ENCODE measurements at places on chromosomes 5 and 9.

DNA sequence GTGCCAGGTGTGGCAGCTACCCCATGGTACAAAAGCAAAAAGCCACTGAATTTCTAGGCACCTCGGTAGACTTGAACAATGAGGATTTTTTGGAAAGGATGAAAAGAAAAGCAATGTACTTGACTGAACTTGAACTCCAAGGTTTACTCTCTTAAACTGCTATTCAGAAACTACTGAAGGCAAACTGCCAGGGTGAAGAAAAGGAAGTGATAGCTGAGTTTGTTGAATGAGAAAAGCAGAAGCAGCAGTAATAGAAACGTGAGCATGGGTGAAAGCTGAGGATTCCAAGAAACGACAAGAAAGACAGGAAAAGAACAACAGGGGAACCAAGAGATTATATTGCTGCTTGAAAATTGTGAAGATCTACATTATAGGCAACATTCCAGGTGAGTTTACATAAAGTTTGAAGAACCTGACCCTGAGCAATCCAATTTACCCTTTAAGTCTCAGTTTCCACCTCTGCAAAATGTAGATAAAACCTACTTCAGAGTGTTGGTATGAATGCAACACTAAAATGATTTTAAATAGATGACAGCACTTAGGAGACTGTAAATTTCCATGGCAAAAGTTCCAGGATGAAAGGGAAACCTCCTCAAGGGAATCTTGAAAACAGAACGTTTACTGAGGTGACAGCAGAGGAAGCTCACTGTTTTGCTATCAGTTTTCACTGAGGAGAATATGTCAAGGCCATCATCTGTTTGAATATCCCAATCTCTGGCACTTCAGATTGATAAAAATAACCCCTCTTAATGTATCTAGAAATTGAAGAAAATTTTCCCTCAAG is 245.8 kb downstream of the SPATA31D1 start:
- no peak for DNase-seq

GRCh38 chr9:99231711-99232110 is 9.6 kb downstream of the SEC61B start:
- no peak for DNase-seq

DNA sequence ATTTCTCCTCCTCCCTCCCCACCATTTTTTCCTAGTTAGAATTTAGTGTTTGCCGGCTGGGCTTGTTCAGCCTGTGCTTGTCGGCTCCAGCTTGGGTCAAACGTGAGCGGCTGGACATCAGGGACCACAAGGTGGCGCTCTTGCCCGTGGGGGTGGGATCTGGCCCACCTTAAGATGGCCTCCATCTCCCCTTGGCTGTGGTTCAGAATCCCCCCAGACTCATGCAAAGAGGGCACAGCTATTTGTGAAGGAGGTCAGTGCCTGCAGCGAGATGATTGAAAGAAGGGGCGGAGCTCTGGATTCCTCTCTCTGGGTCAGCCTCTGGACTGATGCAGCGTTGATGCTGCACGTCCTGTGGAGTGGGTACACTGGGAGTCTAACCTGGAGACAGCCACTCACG is 283.3 kb upstream of the TUT7 start:
- DNase-seq, result no peak

DNA sequence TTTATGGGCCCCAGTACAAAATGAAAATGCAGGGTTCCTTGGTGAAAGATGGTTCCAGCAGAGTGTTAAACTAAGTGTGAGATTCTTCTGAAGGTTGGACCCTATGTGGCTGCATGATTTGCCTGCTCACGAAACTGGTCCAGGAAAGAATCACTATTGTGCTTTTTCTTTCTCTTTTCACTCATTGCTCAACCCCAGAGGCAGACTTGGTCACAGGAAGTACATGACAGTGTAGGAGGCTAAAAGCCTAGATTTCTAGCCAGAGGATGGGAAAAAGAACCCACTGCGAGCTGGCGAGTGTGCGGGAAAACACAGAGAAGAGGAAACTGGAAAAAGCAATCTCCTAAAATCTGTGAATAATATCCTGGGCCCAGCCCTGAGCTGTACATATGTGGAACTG is 18.6 kb downstream of the SLC36A2 start:
- no peak for DNase-seq

GRCh38 chr5:74295676-74296075 is 344.9 kb downstream of the ENC1 start:
- no peak for DNase-seq

GRCh38 chr9:98445576-98445975 is 190.1 kb upstream of the TBC1D2 start:
- DNase-seq, result no peak

DNA sequence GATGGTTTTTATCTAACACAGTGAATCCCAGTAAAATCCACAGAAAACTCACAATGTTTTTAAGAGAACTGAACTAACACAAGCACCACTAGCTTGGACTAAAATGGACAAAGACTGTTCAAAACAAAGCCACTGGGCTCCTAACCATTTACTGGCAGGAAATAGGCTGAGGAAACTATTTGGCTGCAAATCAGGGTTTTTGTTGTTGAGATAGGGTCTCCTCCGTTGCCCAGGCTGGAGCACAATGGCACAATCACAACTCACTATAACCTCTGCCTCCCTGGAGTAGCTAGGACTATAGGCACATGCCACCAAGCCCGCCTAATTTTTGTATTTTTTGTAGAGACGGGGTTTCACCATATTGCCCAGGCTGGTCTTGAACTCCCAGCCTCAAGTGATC is 99.7 kb downstream of the THBS4 start:
- no peak for DNase-seq

DNA sequence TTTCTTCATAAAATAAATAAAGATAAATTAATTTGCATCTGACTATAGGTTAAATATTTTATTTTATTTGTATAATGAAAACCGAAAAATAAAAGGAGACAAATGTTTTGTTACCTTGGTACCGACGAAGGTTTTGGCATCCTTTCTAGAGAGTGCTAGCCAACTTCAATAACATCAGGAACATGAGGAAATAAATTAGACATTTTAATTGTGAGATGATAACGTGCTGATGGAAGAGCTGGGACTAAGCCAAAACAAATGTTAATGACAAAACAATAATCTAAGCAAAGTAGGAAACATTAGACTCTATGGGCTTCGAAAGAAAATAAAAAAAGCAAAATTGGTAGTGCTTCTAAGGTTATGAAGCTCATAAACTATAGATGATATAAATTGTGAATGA is 201.0 kb downstream of the IRX2 start:
- no peak for DNase-seq

DNA sequence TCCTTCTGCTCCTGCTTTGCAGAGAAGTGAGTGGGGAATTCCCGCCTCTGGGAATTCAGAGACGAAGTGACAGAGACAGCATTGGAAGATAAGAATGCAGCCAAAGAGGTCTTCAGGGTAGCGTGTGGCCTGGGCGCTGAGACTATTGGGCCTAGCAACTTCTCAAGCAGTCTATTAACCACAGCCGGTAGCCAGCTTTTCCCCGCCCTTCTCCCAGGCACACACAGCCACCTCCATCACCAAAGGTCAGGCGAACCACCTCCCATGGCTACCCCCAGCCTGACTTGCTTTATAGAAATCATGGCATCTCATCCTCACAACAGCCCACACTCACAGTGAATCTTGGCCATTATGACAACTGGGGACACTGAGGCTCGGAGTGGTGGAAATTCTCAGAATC is 124.2 kb downstream of the KCNIP1 start:
- DNase-seq, result no peak

- DNase-seq, result no peak
Measured at GRCh38 chr5:82308416-82308815, 30.3 kb upstream of the RPS23 start.

DNA sequence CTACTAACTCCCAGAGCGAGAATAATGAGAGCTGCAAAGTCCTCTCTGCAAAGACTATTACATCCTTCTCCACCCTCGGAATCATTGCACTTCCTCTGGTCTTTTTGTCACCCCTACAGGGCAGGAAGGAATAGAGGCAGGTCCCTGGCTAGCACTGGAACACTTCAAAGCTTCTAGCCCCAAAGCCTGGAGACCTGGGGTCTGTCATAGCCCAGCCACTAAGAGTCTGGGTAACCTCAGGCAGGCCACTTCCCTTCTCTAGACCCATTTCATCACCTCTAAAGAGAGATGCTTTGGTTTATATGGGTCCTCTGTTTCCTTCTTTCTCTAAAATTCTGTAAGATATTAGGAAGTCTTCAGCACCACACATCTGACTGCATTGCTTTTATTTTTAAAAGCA is 6.7 kb downstream of the ADRB2 start:
- no peak for DNase-seq
